Stimulated activated CD8-positive, alpha-beta memory T cell treated with anti-CD3 and anti-CD28 coated beads, Interleukin-7, amount 100 ng/mL, for 1 hour (primary cell): ENCODE measurements at places on chromosomes 3 and 15.

DNA sequence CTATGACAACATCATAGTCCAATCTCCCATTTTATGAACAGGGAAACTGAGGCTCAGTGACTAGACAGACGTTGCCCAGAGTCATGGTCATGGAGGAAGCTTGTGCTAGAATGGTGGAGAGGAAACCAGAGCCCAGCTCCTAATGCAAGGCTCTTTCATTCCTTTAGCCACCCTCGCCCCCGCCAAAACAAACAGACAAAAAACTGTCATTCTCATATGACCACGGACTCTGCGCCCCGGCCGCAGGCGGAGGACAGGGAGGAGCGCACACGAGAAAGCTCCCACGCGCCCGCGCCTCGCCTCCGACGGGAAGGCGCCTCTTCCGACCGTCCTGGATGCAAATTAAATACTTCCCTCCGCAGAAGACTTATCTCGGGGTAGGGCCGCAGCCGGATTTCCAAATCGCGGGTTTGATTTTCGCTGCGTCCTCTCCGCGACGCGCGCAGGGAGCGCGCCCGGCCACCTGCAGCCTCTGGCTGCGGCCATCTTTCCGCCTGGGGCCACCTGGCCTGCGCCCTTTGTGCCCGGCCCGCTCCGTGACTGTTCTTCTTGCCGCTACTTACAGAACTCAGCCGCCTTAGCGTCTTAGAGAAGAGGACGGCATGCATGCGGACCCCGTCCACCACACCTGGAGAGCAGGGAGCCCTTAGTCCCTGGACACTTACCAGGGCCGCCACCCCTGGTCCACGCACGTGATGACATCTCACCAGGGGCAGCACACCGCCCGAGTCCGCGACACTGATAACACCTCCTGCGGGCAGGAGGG is 670 bp upstream of the ATP13A3 start:
- peak; percentile 12 for DNase-seq

- no peak for DNase-seq
Observed at GRCh38 chr15:88126695-88127431, 129.7 kb downstream of the NTRK3 start.

DNA sequence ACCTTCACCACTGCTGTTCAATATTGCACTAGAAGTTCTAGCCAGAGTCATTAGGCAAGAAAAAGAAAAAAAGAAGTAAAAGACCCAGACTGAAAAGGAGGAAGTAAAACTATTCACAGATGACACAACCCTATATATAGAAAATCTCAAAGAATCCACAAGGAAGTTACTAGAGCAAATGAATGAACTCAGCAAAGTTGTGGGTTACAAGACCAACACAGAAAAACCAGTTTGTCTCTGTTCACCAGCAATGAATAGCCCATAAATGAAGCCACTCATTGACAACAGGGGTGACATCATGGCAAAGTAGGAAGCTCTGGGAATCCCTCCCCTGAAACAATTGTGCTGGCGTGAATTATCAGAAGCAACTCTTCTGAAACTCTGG is 4.6 kb downstream of the CFAP100 start:
- DNase-seq: no peak

GRCh38 chr3:183208260-183208659 is 44.8 kb upstream of the B3GNT5 start:
- DNase-seq: no peak

GRCh38 chr3:2246873-2247648 is 148.4 kb downstream of the CNTN4 start:
- no peak for DNase-seq

DNA sequence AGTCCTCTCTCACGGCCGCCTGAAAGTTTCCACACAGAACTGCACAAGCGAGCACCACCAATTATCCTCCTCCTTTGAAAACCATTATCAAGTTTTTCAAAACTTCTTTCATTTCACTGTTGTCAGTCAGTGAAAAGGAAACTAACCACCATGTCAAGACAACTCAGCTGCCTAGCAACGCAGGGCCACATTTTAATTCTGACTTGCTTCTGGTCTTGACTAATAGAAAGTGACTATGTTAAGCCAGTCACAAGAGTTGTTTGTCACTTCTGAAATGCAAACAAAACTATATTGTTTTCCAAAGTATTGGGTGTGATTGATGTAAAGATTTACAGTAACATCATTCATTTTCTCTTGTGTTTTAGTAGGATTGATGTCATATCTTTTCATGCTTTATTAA is 612.8 kb upstream of the AGTR1 start:
- no peak for DNase-seq

GRCh38 chr3:48518069-48518468 is 14.1 kb upstream of the SHISA5 start:
- no peak for DNase-seq

- DNase-seq: no peak
Observed at GRCh38 chr15:70281261-70281810, 183.6 kb upstream of the TLE3 start.

- DNase-seq: no peak
Observed at GRCh38 chr3:101796077-101796680, 17.2 kb downstream of the NXPE3 start.

GRCh38 chr3:143206955-143207337 is 87.4 kb downstream of the CHST2 start:
- DNase-seq: no peak

- DNase-seq: no peak
Observed at GRCh38 chr15:70967646-70968045, 75.0 kb downstream of the LRRC49 start.

GRCh38 chr3:550471-550870 is 353.9 kb downstream of the CHL1 start:
- no peak for DNase-seq

DNA sequence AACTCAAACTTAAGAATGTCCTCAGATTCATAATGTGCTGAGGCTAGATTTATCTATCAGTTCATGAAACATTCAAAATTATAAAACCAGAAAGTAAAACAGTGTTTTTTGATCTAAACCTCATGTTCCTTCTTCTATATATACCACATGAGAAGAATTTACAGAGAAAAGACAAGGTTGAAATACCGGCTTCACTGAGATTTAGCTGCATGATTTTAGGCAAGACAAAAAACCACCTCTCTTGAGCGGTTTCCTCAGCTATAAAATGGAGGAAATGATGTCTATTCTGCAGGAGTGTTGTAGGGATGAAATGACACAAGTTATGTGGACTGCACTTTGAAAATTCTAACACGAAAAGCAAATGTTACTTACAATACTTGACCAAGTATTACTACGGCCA is 80.6 kb upstream of the FOXB1 start:
- DNase-seq: no peak

- DNase-seq: no peak
Observed at GRCh38 chr15:26261966-26262365, 398.8 kb upstream of the ATP10A start.

- no peak for DNase-seq
Observed at GRCh38 chr3:136069933-136070332, 104.4 kb downstream of the PPP2R3A start.

GRCh38 chr15:62941699-62942098 is 100.8 kb upstream of the TPM1 start:
- DNase-seq: no peak

DNA sequence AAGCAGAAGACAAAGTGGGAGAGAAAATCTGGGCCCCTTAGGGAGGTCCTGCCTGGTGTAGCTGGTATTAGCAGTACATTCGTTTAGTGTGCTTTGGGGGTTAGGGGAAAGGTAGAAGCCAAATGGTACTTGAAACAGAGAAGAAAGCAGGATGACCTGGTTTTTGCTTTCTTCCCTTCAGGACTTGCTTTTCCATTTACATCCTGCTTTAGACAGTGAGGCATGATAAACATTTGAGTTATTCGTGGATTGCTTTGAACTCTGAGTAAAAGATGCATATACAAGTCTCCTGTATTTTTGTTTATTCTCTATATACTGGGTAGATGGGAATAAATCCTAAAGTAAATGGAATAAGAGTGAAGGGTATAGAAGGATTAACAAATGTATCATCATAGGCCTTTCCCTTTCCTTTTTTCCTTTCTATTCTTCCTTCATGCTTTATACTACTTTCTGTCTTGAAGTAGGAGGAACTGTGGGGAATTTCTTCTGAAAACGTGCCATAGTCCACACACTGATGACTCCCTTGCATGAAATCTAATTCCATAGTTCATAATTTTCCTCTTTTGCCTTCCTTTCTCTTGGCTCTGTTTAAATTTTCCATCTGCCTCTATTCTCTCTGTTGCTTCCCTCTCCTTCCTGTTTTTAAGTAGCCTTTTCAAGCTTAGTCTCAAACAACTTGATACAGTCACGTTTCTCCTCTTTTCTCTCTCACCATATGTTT is 139.5 kb upstream of the RBMS3 start:
- DNase-seq: no peak

DNA sequence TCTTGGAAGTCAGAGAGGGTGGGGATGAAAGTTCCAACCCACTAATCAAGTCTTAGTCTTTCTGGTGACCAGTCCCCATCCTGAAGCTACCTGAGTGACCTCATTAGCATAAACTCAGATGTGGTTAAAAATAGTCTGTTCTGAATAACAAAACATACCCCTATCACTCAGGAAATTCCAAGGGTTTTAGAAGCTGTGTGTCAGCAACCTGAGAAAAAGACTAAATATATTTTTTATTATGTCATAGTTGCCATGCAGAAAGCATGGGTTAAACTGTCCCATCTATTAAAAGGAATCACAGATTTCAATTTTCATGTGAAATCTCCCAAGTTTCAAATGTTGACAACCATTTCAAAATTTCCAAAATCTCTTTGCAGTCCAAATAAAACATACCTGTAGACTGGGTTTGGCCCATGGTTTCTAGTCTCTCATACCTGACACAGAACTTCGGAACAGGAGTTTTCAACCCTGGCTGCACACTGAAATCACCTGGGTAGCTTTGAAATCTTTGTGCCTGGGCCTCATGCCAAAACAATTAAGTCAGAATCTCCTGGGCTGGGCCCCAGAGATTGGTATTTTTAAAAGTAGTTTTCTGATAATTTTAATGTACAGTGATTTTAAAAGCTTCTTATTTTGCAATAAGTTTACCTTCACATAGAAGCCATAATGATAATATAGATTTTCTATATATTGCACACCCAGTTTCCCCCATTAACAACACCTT is 476.3 kb downstream of the RBMS3 start:
- no peak for DNase-seq

- no peak for DNase-seq
Observed at GRCh38 chr15:29740692-29741311, 81.5 kb downstream of the TJP1 start.

DNA sequence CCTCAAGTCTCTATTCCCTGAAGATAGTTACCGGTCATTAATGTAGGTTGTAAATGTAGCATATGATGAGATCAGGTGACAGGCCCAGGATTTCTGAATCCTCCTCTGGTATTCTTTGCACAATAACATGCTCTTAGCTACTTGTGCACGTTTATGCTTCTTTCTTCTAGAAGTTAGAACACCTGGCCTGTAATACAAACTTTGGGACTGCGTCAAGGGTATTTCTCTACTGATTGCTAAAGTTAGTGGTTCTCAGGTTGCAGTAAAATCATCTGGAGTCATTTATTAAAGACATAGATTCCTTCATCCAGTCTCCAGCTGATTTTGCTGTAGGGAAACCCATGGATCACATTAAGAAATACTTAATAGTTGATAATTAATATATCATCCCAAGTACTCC is 48.0 kb downstream of the UNC13C start:
- DNase-seq: no peak

- no peak for DNase-seq
Observed at GRCh38 chr15:67832031-67832551, 6.8 kb downstream of the SKOR1 start.

DNA sequence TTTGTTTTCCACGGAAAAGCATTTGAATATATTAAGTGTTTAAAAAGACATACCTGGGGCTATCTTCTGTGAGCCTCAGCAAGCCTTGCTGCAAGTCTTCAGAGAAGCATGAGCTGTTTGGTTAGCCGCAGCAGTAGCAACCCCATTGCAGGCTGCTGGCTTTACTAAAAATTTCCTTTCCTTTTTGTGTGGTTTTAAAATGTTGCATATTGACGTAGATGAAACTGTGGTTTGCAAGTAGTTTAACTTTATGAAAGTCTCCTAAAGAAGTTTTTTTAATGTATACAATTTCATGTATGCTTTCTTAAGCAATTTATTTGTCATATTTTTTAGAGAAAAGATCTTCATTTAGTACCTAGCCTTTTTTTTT is at the start of gene GPR171:
TSS of gene GPR171 (minus strand) at position 166 of the 370 bp plus-strand sequence. CDS start 3,830 bp downstream, outside the sequence.
- DNase-seq: peak; percentile 44

DNA sequence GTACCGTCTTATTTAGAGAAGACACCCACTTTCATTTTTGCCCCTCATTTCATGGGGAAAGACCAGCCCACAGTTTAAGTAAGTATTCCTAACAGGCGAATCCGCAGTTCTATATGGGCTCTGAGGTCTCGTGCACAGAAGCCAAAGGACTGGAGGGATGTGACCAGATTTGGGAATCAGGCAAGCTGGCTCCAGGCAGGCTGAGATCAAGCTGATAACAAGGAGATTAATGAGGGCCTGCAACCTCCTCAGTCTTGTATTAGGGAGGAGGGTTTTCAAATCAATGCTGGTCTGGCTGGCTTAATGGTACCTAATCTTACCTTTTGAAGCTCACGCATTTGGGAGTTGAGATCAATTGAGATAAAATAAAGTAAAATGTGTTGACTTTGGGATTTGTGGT is 15.3 kb downstream of the ST8SIA2 start:
- DNase-seq: no peak

DNA sequence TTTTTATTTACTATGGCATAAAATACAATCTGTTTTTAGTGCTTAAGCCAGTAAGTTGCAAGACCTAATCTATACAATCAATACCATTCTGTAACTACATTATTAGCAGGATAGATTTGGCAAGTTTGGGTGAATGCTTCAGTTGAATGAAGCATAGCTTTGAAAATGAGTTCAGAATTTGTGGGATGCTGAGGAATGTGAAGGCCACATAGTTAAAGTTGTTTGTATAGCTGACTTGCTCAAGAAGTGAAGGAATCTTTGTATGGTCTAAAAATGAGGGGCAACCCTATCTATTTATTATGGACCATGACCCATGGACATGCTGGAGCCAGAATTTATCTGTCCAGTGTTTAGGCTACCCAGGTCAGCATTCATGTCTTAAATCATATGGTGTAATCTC is 58.5 kb downstream of the CRYBG3 start:
- no peak for DNase-seq

GRCh38 chr15:71248386-71248785 is 133.1 kb downstream of the THSD4 start:
- DNase-seq: no peak

DNA sequence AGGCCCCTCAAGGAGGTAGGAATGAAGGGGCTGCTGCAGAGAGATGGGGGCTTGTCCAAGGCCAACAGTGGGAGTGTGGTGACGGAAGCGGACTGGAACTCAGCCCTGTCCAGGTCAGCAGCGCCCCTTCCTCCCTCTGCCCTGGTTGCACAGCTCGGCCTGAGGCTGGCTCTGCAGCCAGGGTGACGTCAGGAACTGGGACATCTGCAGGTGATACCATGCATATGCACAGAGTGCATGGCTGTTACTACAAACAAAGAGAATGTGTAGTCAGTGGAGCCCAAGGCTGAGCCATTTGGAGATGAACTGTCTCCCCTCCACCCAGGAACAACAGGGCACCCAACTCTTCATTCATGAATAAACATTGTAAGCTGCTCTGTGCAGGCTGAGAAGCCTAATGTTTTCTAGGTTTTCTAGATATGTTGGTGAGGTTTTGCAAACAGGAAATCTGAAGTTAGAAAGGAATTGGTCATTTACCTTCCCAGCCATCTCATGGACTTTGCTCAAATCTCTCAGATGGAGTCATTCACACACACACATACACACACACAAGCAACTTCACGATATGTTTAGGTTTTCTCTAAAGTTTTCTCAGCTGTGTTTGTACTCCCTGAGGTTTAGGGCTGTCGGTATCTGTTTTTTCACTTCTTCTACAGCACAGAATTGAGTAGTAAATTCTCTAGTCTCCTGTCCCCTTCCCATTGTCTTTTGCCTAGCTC is 117.2 kb downstream of the TLE3 start:
- no peak for DNase-seq

GRCh38 chr15:48354694-48355303 is 23.6 kb downstream of the DUT start:
- no peak for DNase-seq
